ENCODE measurements at places on chromosomes 6 and 20.

- H3K27me3 ChIP-seq, result no peaks in the 10 kb centered on the region
- no peaks in the 10 kb centered on the region for H3K36me3 ChIP-seq
- H3K27ac ChIP-seq, result peak overlapping the region; percentile 67
- peak overlapping the region; percentile 15 for H3K4me3 ChIP-seq
- DNase-seq, result no peak
Observed at GRCh38 chr6:151482290-151482689, 11.5 kb upstream of the CCDC170 start.

- DNase-seq, result no peak
- peaks cover 10% of the 10 kb centered on the region for H3K4me1 ChIP-seq
- H3K4me3 ChIP-seq, result no peak overlapping the region
- no peak overlapping the region for H3K27ac ChIP-seq
- H3K27me3 ChIP-seq, result no peaks in the 10 kb centered on the region
Observed at GRCh38 chr6:154504102-154504501, 6.4 kb downstream of the CNKSR3 start.

GRCh38 chr6:116385459-116385802 lies 14.7 kb downstream of the DSE start:
- no peaks in the 10 kb centered on the region for H3K36me3 ChIP-seq
- no peak overlapping the region for H3K27ac ChIP-seq
- peaks cover 48% of the 10 kb centered on the region for H3K4me1 ChIP-seq
- H3K4me3 ChIP-seq, result no peak overlapping the region

DNA sequence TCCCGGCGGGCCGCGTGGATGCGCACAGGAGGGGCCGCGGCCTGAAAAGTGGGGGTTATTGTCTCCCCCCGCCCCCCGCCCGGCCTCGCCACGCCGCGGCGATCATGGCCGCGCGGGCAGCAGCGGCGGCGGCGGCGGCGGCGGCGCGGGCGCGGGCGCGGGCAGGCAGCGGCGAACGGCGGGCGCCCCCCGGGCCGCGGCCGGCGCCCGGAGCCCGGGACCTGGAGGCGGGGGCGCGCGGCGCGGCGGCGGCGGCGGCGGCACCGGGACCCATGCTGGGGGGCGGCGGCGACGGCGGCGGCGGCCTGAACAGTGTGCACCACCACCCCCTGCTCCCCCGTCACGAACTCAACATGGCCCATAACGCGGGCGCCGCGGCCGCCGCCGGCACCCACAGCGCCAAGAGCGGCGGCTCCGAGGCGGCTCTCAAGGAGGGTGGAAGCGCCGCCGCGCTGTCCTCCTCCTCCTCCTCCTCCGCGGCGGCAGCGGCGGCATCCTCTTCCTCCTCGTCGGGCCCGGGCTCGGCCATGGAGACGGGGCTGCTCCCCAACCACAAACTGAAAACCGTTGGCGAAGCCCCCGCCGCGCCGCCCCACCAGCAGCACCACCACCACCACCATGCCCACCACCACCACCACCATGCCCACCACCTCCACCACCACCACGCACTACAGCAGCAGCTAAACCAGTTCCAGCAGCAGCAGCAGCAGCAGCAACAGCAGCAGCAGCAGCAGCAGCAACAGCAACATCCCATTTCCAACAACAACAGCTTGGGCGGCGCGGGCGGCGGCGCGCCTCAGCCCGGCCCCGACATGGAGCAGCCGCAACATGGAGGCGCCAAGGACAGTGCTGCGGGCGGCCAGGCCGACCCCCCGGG lies 637 bp downstream of the ARID1B start:
- H3K27me3 ChIP-seq, result no peaks in the 10 kb centered on the region
- H3K36me3 ChIP-seq, result no peaks in the 10 kb centered on the region
- H3K27ac ChIP-seq, result peak overlapping the region; percentile 94

- DNase-seq, result no peak
- no peaks in the 10 kb centered on the region for H3K36me3 ChIP-seq
- H3K4me1 ChIP-seq, result peaks cover 79% of the 10 kb centered on the region
- H3K27me3 ChIP-seq, result no peaks in the 10 kb centered on the region
- H3K27ac ChIP-seq, result no peak overlapping the region
- H3K4me3 ChIP-seq, result no peak overlapping the region
Observed at GRCh38 chr6:17927705-17928104, 59.7 kb downstream of the KIF13A start.

DNA sequence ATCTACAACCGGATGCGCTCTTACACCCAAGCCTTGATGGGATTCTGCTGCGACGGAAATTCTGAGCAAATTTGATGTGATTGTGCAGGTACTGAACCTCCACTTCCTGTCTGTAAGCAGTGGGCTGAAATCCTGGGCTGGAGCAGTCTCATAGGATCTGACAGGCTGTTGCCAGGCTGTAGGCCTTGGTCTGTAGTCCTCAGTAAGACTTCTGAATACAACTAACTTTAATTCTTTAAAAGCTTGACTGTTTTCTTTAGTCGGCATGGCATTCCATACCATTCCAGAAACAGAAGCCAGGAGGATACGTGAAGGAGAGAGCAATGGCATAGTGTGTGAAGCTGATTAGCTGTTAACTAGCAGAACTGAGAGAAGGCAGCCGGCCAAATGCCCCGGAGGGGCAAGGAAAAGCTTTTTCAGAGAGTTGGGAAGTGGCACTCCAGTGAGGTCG lies 68.3 kb downstream of the ADTRP start:
- peaks cover 9% of the 10 kb centered on the region for H3K4me1 ChIP-seq
- H3K36me3 ChIP-seq, result no peaks in the 10 kb centered on the region
- no peak for DNase-seq
- H3K27ac ChIP-seq, result no peak overlapping the region
- no peak overlapping the region for H3K4me3 ChIP-seq

DNA sequence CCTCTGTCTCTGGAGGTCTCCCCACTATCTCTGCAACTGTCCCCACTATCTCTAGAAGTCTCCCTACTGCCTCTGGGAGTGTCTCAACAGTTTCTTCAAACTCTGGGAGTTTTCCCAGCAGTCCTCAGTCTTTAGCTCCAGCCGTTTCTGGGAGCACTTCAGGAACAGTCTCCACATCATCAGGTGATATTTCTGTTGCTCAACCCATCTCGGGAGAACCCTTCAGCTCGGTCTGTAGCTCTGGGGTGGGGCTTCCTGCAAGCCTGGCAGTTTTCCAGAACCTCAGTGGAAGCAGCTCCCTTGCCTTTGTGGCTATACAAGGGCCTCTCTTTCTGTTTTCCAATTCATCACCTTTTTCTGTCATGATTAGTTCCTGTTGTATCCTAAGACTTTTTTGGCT lies 3.0 kb upstream of the SFTA2 start:
- H3K4me1 ChIP-seq, result peaks cover 27% of the 10 kb centered on the region
- H3K27ac ChIP-seq, result peak overlapping the region; percentile 70
- peak overlapping the region; percentile 39 for H3K4me3 ChIP-seq
- peak; percentile 72 for DNase-seq
- no peaks in the 10 kb centered on the region for H3K36me3 ChIP-seq
